ENCODE measurements at places on chromosomes 2 and 18.

DNA sequence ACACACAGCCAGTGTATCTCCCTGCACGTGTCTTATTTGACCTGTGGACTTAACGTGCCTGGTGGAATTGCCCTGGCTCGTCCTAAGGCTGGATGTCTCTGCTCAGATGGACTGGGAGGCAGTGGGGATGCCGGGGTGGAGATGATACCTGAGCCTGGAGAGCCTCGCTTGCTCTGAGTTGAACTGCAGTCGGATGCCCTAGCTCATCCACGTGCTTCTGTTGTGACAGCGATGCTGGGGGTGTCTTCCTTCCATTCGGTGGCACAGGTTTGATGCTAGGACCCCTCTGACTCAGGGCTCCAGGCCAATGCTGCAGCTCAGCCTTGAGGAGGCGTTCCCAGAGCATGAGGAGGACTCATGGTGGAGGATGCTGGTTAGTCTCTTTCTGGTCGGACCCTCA is 117.6 kb downstream of the SH3RF3 start:
- DNase-seq, result no peak

GRCh38 chr2:105875241-105875640 is 130.5 kb downstream of the NCK2 start:
- no peak for DNase-seq

- DNase-seq, result no peak
These were observed 821 bp downstream of the TYMS start for GRCh38 chr18:658001-658946.

GRCh38 chr2:183348492-183348891 is 224.2 kb downstream of the NUP35 start:
- no peak for DNase-seq

DNA sequence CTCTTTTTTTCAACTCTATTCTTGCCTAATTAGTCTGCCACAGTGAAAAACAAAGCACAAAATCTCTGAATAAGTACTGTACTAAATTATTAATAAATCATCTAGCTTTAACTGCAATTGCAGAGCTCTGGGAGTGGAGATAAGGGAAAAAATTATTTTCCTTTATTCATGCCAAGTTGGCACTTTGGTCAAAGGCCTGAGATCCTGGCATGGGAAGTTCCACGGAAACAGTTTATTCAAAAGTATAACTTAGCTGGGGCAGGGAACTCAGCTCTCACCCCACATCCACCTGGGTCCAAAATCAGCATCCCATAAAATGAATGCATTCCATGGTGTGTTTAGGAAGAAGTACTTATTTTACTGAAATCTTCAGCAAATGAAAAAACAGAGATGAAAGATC is 185.2 kb upstream of the APCDD1 start:
- no peak for DNase-seq

- DNase-seq, result no peak
These were observed 13.4 kb downstream of the TNS1 start for GRCh38 chr2:217989221-217989948.

Data from activated gamma-delta T cell treated with Interleukin-2 at 50 U/mL for 16 hours (primary cell).